ENCODE measurements at places on chromosomes 2 and 18.

DNA sequence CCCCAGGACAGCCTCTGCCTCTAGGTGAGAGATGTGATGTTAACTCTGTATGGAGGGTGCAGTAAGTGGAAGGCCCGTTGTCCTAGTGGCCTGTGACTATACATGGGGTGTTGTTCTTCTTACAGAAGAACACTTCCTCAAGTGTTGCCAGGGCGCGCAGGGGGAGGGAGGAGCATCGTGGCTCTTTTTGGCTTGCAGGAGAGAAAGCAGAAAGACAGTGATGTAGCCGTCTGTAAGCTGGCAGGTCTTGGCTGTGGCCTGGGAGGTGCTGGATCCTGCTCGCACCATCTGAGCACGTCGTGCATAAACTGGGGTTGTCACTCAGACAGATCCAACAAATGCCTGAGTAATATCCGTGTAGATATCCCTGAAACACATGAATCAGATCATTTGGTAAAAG, 44.3 kb downstream of the ZNF236 start:
- DNase-seq: no peak

DNA sequence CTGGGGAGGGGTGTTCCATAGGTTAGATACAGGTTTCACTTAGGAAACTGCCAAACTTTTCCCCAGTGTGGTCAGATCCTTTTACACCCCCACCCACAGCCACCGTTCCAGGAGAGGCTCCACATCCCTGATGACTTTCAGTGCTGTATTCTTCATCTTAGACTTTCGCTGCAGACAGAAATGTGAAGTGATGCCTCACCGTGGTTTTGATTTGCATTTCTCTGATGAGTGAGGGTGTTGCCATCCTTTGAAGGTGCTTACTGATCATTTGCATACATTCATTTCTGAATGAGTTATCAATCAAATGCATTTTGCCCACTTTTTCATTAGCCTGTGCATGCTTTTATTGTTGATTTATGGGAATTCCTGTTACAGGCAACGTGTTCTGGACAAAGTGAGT, 14.9 kb downstream of the COPS9 start:
- DNase-seq: no peak

- no peak for DNase-seq
Measured at GRCh38 chr2:204505946-204506345, 39.3 kb upstream of the PARD3B start.

DNA sequence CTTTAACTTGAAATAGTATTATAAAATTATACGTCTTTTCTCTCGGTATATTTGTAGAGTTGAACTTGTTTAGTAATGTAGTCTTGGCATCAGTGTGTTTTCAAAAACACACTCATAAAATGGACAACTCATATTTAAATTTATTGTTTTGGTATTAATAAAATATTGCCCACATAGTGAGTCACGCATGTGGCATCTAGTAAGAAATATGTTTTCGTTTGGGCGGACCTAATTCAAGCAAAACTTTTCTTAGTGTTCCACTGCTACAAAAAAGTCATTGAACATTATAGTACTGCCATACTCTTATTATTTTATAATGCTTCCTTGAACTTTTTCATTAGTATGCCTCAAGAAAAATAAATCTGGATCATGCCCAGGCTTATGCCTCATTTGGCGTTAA, 31.1 kb upstream of the FAM237A start:
- DNase-seq: no peak

GRCh38 chr2:58620093-58620492, 379.0 kb upstream of the FANCL start:
- DNase-seq: no peak

All from HEK293T (cell line).